Aorta (tissue), 5 donors: ENCODE measurements at places on chromosomes 4 and X. TPM values are rescaled to one million over a fixed set of nuclear protein-coding genes. Genes with fewer than 3 reads are reported as not detected.

The SLC35A2 gene
- 14.2 TPM for total RNA-seq

DNA sequence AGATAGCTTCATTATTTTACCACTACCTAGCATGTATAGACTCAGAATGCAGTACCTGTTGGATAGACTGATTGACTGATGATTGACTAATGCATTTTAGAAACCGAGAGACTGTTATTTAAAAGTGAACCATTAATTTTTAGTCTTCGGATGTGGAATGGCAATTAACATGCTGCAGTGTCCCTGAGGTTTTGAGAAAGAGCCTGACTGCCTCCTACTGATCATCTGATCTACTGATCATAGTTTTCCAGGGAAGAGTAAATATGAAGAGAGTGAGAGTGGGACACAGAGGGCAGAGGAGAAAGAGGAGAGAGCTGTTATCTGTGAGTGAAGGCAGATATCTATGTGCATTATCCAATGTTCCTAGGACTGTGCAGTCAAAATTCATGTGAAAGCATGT is 764.7 kb downstream of the TRIML1 start:
- no peak overlapping the region for H3K4me3 ChIP-seq
- no peaks in the 10 kb centered on the region for H3K4me1 ChIP-seq
- no peak for DNase-seq
- H3K27me3 ChIP-seq = no peaks in the 10 kb centered on the region
- H3K36me3 ChIP-seq = no peaks in the 10 kb centered on the region

GRCh38 chr4:86950831-86951525 is 16.2 kb downstream of the AFF1 start:
- no peaks in the 10 kb centered on the region for H3K4me1 ChIP-seq
- H3K4me3 ChIP-seq = no peak overlapping the region
- no peak overlapping the region for H3K27ac ChIP-seq
- no peak for DNase-seq

DNA sequence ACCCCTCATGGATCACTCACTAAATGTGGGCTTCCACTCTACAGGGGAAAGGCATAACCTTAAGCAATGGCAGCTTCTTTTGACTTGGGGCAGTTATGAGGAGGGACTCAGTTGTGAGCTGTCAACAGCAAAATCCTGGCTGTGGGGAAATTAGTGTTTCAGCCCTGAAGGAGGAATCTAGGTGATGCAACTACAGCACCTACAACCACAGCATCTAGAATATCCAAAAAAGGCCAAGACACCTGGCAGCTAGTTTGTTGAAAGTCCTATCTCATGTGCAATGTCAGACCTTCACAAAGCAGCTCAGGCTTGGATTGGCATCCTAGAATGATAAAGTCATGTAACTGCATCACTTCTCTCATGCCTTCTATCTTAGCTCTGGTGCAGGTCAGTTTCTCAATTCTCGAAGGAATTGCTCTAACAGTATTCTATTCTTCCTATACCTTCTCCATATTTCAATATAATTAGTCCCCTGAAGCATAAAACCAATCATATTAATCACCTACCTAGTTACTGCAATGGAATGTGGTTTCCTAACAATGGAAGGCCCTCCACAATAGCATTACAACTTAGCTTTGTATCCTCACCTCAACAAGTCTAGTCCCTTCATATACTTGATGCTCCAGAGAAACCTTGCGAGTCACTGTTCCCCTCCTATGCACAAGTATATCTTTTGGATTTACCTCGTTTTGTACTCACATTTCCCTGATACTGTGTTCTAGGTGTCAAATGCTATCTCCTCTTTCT is 5.5 kb upstream of the ANTXR2 start:
- H3K27me3 ChIP-seq = no peaks in the 10 kb centered on the region
- H3K4me1 ChIP-seq = no peaks in the 10 kb centered on the region
- no peaks in the 10 kb centered on the region for H3K36me3 ChIP-seq
- no peak overlapping the region for H3K27ac ChIP-seq

The GRIPAP1 gene
- 46.1 TPM for total RNA-seq
